ENCODE measurements at places on chromosomes 16 and 17.

- H3K27ac ChIP-seq, result no peak overlapping the region
- H3K36me3 ChIP-seq, result no peaks in the 10 kb centered on the region
- no peaks in the 10 kb centered on the region for H3K4me1 ChIP-seq
- no peak for DNase-seq
- H3K27me3 ChIP-seq, result no peaks in the 10 kb centered on the region
Measured at GRCh38 chr16:87117936-87118335, 199.3 kb downstream of the C16orf95 start.

DNA sequence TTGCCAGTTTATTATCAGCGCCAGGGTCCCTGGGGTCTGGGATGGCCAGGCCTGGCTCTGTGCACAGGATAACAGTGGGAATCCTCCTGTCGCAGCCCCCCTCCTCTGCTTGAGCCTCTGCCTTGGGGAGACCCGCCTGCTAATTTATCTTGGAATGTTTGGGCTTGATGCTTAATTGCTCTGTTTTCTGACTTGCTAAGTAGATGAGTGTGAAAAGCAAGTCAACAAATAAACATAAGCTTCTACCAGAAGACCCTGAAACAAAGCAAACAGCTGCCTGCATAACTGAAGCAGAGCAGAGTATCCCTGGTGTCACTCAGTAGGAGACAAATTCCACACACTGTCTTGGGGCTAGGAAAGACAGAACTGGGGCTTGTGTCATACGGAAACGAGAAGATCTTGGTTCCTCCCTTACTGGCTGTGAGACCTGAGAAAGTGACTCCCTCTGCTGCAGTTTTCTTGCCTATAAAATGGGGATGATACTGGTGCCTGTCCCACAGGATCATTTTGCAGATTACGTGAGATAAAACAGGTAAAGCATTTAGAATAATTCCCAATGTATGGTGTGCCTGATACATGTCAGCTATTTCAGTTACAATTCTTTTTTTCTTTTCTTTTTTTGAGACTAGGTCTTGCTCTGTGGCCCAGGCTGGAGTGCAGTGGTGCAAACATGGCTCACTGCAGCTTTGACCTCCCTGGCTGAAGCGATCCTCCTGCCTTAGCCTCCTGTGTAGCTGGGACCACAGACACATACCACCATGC lies 44.8 kb upstream of the IRX3 start:
- H3K27me3 ChIP-seq, result peaks cover 13% of the 10 kb centered on the region
- peak; percentile 53 for DNase-seq
- H3K4me1 ChIP-seq, result peaks cover 18% of the 10 kb centered on the region
- no peak overlapping the region for H3K27ac ChIP-seq

DNA sequence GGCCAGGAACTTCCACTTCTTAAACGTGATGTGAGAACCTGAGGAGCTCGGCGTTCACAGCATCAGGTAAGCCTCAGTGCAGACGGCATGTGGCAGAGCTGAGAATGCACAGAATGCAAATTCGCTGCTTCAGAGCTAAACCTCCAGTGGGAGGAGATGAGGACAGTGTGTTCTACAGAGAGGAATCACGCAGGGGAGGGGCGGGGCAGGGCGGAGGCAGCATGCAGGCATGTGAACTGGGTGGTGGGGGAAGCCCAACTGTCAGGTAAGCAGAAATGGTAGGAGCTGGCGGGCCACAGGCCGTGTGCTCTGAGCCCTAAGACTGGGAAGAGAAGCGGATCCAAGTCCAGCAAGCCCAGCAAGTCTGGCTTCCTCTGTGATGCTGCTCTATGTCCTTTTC lies 94.7 kb downstream of the ZNF778 start:
- no peaks in the 10 kb centered on the region for H3K27me3 ChIP-seq
- H3K27ac ChIP-seq, result no peak overlapping the region
- H3K36me3 ChIP-seq, result peaks cover 4% of the 10 kb centered on the region
- no peak for DNase-seq
- H3K4me3 ChIP-seq, result no peak overlapping the region
- no peaks in the 10 kb centered on the region for H3K4me1 ChIP-seq

- H3K27ac ChIP-seq, result no peak overlapping the region
- H3K27me3 ChIP-seq, result no peaks in the 10 kb centered on the region
- no peaks in the 10 kb centered on the region for H3K4me1 ChIP-seq
- no peak overlapping the region for H3K4me3 ChIP-seq
Measured at GRCh38 chr16:67954421-67955196, 10.7 kb upstream of the LCAT start.

- no peak overlapping the region for H3K27ac ChIP-seq
- DNase-seq, result no peak
- no peaks in the 10 kb centered on the region for H3K27me3 ChIP-seq
- peaks cover 2% of the 10 kb centered on the region for H3K36me3 ChIP-seq
- no peaks in the 10 kb centered on the region for H3K4me1 ChIP-seq
- H3K4me3 ChIP-seq, result no peak overlapping the region
Measured at GRCh38 chr17:47934856-47935255, 6.5 kb upstream of the PNPO start.

DNA sequence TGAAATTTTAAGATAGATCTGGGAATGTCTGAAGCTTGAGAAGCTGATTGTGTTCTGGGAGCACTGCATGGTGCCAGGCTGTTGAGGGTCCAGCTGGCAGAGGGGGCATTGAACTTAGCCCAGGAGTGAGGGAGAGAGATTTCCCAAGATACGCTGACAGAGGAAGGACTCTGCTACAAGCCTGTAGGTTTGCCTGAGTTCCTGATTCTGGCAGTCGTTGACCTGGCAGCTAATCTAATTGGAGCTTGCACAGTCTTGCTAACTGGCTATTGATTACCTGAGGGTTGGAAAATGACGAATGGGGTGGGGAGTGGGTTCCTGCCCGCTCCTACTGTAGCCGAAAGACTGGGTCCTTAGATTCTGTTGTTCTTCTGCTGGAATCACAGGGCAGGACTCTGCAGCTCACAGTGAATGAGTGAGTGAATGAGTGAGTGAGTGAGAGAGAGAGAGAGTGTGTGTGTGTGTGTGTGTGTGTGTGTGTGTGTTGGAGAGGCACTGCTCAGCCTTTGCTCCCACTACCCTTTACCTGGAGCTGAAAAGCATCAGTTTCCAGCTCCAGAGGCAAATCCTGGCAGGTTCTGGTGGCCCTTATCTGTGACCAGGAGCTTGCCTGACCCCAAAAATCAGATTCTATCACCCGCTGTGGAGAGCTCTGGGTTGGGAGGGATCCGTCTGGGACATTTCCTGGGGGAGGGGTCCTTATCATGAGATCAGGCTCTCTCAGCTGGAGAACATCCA lies 16.7 kb downstream of the CTRL start:
- no peak for DNase-seq
- no peak overlapping the region for H3K4me3 ChIP-seq
- H3K27ac ChIP-seq, result peak overlapping the region; percentile 22
- no peaks in the 10 kb centered on the region for H3K36me3 ChIP-seq
- no peaks in the 10 kb centered on the region for H3K27me3 ChIP-seq
